ENCODE measurements at places on chromosomes 4 and X.

GRCh38 chr4:82553020-82553419 lies 8.8 kb downstream of the TMEM150C start:
- DNase-seq, result no peak

DNA sequence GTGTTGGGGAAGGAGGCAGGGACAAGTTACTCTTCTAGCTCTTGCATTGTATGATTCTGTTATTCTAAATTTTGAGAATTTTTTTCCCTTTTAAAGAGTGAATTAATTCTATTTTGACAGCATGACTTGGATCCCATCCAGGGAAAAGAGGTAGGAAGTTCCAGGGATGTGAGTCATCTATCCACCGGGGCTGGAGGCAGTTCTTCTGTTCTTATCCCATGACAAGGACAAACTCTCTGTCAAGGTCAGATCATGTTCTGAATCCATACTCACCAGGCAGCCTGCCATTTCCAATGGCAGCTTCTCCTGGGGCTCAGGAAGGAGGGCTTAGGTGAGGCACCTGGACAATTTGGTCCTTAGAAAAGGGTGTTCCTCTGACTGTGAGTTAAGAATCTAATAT lies 132.0 kb upstream of the MED14 start:
- DNase-seq, result peak; percentile 70

GRCh38 chr4:74219240-74219639 lies 61.3 kb downstream of the MTHFD2L start:
- no peak for DNase-seq

- DNase-seq, result no peak
Measured at GRCh38 chr4:89221167-89221867, 86.3 kb downstream of the GPRIN3 start.
